ENCODE measurements at places on chromosomes 6 and 20.

GRCh38 chr6:30707281-30707850 lies 9.7 kb downstream of the MDC1 start:
- DNase-seq, result no peak

DNA sequence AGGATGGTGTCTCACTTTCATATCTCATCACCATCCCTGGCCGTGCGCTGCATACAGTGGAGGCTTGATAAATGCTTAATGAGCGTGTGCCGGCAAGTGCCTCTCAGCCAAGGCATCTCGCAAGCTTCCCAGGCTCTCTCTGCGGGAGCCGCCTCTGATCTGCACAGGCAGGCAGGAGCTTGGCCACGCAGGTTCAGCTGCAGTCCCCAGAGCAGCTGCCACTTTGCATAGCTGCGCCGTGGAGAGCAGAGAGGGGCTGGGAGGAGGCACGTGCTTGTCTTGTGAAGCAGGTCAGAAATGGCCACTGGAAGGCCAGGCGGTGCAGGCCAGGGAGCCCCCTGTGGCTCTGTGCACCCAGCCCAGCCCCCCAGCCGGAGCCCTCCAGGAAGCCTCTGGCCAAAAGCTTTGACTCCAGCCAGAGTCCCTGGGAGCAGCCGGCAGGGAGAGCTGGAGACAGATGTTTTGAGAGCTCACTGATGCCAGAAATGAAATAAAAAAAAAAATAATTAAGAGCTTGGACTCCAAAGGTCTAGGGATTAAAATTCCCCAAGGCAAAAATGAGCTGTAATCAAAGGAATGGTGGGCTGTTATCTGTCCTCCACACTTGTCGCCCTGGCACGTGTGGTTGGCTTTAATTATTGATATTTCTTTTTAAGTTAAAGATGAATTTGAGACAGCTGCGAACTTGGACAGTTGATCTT lies 377.0 kb downstream of the CDH4 start:
- DNase-seq, result peak; percentile 52

DNA sequence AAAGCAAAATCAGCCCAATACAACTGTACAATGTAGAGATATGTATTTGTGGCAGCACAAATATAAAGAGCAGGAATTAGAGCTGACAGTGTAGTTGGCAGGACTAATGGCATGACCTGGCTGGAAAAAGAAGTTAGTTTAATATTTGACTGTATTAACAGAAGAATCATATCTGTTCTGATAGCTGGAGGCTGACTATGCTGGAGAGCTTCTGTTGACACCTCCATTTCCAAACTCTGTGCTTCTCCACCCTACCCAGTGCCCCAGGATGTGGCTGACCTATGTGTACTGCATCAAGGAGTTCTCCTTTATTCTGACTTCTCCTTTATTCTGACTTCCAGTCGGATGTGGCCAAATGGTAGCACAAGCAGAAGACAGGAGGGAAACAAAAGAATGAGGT lies 299.3 kb downstream of the PKHD1 start:
- no peak for DNase-seq

DNA sequence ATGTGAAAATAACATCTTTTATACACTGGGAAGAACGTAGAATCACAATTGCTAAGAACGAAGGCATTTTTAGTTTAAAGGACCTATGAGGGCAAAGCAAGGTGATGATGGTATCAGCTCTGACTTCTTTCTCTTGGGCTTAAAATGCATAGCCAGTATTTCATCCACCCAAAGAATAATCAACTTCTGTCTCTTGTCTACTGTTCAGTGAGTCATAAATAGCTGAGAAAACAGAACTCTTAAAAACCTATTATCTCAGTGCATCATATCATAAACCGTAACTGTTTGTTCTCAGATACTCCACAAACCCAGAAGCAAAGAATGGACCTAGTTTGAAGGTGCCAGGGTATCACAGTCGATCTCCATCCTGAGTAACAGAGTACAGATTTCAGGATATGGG lies 5.2 kb downstream of the PHF10 start:
- DNase-seq, result no peak
